ENCODE measurements at places on chromosomes 1 and 21.

DNA sequence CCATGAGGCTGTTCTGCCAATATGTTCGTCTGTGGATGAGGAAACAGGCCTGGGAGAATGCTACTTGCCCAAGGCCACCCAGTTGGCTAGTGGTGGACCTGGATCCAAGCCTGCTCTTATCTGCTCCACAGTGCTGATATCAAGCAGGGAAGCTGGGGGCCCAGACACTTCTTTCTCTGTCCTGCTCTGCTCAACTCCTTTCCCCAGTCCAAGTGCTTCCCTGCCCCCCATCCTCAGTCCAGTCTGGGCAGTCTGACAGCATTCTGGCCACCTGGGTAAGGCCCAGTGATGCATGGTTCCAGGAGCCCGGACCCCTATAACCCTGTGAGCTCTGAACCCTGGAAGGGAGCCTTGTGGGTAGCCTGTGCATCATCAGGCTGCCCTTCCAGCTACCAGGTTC is 4.2 kb upstream of the PAQR7 start:
- no peak for DNase-seq

DNA sequence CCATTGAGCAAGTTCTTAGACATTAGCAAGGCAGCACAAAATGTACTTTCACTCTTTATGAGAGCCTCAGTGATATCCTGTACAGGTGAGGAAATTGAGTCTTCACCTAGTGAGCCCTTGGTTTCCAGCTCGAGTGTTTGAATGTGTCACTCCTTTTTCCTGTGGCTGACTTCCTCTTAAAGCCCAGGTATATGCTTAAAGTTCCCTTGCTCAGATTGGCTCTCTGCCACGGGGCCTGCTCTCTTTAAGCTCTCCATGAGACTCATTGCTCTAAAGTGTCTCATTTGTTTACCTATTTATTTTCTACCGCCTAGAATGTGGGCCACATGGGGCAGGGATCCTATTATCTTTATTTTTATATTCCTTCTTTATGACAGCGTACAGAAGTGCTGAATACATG is 324.9 kb downstream of the SIPA1L2 start:
- no peak for DNase-seq

DNA sequence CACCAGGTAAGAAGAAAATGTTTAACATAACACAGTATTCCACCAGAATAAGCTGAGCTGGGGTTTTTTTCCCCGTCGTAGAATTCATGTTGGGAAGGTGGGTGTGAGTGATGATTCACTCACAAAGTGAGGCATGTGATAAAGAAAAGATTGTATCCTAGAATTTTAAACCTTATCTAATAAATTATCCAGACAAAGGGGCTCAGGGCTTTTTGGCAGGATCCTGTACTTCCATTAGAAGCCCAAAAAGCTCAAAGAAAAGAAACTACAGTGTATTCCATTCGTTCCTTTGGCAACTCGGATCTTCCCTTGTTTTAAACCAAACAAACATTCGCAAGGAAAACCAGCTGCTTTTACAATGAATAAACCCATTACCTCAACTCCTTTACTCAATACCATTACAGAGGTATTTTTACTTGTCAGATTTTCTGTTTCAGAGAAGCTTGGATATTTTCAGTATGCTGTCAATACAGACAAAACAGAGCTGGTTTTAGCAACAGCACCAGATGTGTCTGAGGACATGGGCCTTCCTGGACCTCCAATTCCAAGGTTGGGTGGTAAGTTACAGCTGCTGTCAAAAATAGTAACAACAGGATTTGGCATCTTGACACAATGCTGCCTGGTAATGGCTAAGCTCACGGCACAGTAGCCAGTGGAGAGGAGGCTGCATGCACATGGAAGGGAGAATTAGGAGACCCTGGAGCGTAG is 159.9 kb upstream of the RUNX1 start:
- peak; percentile 34 for DNase-seq

DNA sequence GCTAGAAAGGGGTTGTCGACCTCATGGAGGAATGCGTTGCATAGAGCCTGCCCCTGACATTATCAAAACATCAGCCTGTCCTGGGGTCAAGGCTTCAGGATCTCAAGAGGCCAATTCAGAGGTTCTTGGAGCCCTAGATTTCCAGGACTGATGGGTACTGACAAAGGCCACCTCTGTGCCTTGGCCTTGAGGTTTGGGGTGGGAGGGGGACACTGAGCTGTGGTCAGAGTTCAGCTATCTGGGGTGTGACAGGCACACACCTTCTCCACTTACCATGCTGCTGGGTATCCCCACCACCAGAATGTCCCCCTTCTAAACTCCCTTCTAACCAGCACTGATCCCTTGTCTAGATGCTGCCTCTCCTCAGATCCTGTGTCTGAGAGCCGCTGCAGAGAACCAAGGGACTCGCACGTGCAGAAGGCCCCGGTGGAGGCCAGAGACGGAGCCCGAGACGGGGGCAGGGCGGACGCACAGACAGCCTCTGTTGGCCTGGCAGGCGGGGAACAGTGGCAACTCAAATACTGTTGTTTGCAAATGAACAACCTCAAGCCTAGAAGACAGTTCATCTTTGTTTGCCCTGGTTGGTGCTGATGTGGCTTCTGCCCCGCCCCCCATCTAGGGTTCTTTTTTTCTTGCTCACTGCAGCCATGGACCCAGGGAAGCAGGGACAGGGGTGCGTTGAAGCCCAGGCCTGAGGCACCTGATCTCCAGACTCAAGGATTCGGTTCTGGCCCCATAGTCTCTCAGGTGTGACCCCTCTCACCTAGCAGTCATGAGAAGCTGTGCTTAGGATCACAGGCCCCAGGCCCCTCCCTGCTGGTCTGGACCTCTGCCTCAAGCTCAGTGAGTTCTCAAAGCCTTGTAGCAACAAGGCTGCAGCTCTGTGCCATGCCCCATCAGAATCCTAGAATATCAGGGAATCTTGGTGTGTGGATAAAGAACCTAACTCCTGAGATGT is 28.1 kb upstream of the CSF1 start:
- DNase-seq: no peak

DNA sequence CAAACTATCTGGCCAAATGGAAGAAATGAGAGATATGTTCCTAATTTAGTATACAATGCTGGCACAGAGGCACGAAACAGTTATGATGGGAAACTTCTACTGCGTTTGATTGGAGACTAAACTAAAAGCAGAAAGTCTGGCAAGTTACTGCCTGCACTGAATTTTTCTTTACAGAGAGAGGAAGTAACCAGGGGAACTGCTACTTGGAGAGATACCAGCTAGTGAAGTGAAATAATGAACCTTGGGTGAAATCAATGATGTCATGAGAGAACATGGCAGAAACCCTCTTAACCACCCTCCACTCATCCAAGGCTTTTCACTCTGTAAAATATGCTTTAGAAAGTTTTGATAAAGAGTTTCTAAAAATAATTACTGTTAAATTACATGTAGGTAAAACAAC is 29.3 kb downstream of the NIBAN1 start:
- DNase-seq: no peak

- DNase-seq: no peak
Measured at GRCh38 chr1:200275415-200275814, 134.4 kb downstream of the ZNF281 start.

DNA sequence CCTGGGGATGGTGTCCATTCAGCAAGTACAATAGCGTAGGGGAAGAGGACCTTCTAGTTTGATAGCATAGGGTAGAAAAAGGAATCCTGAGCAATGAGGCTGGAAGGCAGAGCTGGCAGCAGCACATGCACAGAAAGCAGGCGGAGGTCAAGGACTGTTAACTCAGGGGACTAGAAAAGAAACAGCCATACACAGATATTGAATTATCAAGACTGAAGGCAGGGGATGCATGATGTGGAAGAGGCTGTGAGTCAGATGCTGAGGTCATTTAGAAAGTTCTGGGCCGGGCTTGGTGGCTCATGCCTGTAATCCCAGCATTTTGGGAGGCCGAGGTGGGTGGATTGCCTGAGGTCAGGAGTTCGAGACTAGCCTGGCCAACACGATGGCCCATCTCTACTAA is 65.6 kb downstream of the OPTC start:
- peak; percentile 58 for DNase-seq

DNA sequence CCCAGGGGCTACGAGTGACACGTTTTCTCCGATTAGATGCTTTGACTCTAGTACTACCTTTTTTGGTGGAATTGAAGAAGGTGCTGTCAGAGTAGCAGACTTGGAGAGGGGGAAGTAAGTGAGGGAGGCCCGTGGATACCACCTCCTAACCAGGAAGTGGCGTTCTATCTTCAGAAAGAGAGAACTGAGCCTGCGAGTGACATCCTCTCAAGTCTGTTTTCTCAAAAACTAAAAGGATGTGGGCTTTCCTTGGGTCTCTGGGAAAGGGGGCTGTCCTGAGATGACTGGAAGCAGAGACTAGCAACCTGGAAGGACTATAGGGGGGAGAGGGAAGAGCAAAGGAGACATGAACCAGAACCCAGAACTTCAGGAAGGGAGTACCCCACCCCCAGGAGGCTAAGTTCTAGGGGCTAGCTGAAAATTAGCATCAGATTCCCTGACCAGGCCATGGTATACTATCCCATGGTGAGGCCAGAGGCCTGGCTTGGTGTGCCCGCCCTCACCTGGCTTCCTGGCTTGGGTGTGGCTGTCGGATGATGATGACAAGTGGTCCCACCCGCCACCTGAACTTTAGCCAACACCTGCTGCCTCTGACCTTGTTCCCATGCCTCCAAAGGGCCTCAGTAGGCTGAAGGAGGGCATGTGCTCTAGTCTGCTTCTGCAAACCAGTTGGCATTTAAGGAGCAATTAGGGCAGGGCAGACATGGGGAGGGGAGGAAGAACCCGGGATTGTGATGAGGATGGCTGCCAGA is 49.1 kb downstream of the ATP2B4 start:
- no peak for DNase-seq

DNA sequence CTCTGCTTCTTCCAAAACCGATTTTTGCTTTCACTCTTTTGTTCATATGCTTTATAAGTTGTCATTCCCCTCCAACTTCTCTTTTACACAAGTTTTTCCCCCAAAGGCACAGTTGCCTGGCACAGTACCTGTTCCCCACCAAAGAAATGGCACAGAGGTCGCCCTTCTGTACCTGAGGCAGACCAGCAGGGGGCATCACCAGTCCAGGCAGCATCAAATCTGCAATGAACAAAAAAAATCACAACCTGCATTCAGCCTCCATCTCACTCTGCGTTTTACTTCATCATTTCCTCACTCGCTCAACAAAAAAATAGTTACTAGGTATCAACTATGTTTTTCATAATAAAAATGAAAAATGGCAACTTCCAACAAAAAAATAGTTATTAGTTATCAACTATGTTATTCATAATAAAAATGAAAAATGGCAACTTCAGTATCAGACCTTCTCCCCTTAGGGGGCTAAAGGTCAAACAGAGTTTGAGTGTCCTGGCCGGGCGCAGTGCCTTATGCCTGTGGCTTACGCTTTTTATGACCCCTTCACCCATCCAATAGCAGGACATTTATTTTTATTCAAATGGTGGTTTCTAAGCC is 4.1 kb downstream of the EIF2D start:
- peak; percentile 17 for DNase-seq

- DNase-seq: peak; percentile 3
Measured at GRCh38 chr1:109327285-109327684, 20.5 kb upstream of the MYBPHL start.

DNA sequence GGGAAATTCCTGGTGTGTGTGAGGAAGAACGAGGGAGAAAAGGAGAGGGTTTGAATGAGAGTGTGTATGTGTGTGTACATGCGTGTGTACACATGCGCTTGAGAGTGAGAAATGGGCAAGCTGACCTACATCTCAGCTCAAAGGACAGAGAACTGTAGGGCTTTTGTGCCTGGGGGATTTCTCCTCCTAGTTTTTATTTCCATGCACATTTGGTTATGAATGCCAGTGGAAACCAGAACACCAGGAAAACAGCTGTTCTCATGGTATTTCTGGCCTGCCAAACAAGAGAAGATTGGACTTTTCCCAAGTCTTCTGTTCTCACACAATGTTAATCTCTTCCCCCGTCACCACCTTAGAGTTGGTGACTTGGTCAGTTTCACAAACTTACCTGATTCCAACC is 45.2 kb downstream of the SLC44A3 start:
- no peak for DNase-seq

DNA sequence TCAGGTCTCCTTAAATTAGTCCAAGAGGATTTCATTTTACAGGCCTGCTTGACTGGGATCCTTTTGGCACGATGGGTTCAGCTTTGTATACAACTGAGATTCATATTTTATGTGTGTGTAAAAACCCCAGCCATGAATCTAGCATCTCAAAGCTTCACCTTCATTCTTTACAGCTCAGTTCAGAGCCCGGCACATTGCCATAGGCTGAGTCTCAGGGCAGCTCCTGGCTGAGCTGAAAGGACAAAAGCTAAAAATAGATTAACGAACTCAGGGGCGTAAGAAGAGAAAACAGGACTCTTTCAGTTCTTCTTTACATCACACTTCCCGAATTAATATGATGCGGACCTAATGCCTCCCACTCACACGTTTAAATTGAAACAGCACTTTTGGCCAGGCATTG is 262.8 kb upstream of the PBX1 start:
- DNase-seq: no peak

DNA sequence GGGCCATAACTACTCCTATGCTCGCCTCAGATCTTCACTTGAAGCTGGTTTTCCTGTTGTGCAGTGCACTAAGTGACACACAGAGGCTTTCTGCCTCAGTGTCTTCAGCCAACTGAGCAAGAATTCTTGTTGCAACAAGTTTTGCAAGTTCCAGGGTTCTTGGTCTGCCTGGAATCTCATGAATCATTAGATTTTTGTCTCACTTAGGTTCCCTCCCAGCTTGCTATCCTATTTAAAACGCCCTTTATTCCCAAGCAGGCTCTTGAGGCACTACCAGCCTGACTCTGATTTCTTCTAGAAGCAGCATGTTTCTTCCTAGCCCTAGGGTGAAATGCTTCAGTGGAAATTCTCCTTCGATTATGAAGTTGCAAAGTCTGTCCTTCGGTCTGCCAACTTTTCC is 158.8 kb downstream of the C1orf21 start:
- DNase-seq: no peak

DNA sequence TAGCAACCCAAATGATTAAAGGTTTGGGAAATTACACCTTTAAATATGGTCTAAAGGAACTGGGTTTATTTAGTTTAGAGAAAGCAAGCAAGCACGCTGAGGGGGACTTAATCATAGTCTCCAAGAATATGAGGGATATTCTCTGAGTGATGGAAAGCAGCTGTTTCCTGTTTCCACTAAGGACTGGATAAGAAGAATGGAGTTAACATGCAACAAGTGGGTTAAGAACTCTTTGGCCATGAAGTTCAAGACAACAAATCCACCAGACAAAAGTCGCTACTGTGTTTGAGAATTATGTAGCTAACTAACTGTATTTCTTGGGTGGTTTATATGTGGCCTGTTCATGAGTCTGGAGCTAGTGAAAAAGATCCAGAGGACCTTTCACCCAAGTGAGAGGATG is 85.7 kb downstream of the TGFB2 start:
- DNase-seq: no peak

DNA sequence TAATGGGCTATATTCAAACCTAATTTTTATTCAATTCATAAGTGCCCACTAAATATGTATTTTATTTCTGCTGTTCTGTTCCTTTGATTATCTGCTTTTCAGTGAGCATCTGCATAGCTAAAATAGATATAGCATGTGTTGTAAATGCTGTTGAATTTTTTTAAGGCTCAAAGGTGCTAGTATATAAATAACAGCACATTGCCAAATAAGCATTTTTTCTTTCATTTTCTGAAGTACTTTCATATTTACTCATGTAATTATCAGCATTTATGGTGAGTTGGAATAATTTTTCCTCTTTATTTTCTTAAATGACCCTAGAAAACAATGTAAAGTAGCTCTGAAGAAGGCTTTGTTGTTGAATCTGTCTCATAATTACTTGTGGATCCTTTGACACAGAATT is 69.6 kb upstream of the B3GALT2 start:
- no peak for DNase-seq

- no peak for DNase-seq
Measured at GRCh38 chr1:154404511-154404931, 622 bp upstream of the IL6R start.

- no peak for DNase-seq
Measured at GRCh38 chr1:172972258-172972657, 78.5 kb downstream of the TNFSF18 start.
